ENCODE measurements at places on chromosomes 2 and 18. TPM values are rescaled to one million over a fixed set of nuclear protein-coding genes. Genes with fewer than 3 reads are reported as not detected.

The HOXD13 gene
- polyA plus RNA-seq: 0.43 TPM

The ZNF385B gene
- polyA plus RNA-seq: 0.22 TPM

The TUBB8B gene
- polyA plus RNA-seq: 0.10 TPM

The IHH gene
- 0.05 TPM for polyA plus RNA-seq

The NAT8 gene
- not detected for polyA plus RNA-seq

The G6PC2 gene
- polyA plus RNA-seq: not detected

The B4GALT6 gene
- polyA plus RNA-seq: 0.26 TPM

The UGT1A5 gene
- not detected for polyA plus RNA-seq

The NETO1 gene
- polyA plus RNA-seq: 2.7 TPM

The ZNF521 gene
- polyA plus RNA-seq: 29.3 TPM

The UGT1A3 gene
- not detected for polyA plus RNA-seq

The GKN2 gene
- polyA plus RNA-seq: not detected

The FZD7 gene
- polyA plus RNA-seq: 42.6 TPM

The LYPD1 gene
- 9.2 TPM for polyA plus RNA-seq

The NUP35 gene
- polyA plus RNA-seq: 11.1 TPM

The MC4R gene
- polyA plus RNA-seq: not detected

The OSGEPL1 gene
- 3.2 TPM for polyA plus RNA-seq

The SERPINB10 gene
- 0.85 TPM for polyA plus RNA-seq

The ANKRD53 gene
- polyA plus RNA-seq: 0.36 TPM

The WNT10A gene
- not detected for polyA plus RNA-seq

The VWA3B gene
- polyA plus RNA-seq: not detected

The UGT1A4 gene
- polyA plus RNA-seq: not detected

The MTCL1 gene
- polyA plus RNA-seq: 29.8 TPM

The HJURP gene
- polyA plus RNA-seq: 30.5 TPM

The CRACDL gene
- not detected for polyA plus RNA-seq

The BOLL gene
- polyA plus RNA-seq: not detected

The BMP10 gene
- not detected for polyA plus RNA-seq

The NYAP2 gene
- polyA plus RNA-seq: not detected

The IL36B gene
- not detected for polyA plus RNA-seq

The RIT2 gene
- not detected for polyA plus RNA-seq

The NTSR2 gene
- not detected for polyA plus RNA-seq

The FRZB gene
- 0.23 TPM for polyA plus RNA-seq
